ENCODE measurements at places on chromosomes 13 and 19.

- DNase-seq: no peak
Observed at GRCh38 chr13:40564342-40565001, 102.0 kb downstream of the FOXO1 start.

DNA sequence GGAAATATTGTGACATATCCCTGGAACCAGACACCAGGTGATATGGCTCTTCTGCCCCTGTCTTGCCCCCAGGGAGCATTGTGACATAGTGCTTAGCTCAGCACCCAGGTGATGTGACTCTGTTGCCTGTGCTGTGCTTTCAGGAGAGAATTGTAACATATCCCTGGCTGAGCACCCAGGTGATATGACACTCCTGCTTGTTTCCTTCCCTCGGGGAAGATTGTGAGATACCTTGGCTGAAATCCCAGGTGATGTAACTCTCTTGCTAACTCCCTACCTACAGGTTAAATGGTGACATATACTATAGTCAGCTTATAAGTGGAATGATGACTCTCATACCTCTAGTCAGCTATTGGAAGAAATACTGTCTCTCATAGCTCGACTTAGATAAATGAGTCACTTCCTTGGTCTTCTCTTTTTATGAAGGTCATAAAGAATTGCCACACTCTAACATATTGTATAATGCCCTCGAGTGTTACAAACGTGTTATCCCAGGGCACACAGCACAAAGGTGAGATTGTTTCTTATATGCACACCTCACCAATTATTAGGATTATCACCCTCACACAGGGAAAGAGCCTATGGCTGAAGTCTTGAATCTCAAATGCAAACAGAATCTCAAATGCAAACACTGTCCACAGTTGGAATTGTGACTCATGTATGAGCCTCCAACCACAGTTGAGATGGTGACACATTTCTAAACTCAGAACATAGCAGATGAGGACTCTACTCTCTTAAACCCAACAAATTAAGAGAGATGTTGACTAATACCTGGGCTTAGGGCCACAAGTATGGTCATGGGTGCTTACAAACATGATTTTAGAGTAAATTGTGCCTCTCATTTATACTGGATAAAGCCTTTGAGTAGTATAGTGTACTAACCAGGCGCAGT is 32.7 kb upstream of the ZNF254 start:
- no peak for DNase-seq

DNA sequence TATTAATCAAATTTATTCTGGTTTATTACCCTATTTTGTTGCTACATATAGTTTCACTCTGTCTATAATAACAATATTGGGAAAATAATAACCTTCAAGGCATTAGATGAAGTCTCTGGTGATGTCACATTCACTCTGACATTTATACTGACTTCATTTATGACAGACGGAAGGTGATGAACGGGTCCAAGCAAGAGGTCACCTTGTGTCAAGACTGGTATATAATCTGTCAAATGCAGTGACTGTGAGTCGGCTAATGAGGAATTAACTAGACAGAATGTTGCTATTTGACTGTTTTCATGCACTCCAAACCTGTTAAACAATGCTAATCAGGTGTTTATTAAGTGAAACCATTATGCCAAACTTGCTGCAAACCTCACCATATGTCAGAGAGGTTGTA is 800.5 kb upstream of the KLHL1 start:
- DNase-seq: no peak

GRCh38 chr13:43816401-43816889 is 29.7 kb upstream of the ENOX1 start:
- no peak for DNase-seq

DNA sequence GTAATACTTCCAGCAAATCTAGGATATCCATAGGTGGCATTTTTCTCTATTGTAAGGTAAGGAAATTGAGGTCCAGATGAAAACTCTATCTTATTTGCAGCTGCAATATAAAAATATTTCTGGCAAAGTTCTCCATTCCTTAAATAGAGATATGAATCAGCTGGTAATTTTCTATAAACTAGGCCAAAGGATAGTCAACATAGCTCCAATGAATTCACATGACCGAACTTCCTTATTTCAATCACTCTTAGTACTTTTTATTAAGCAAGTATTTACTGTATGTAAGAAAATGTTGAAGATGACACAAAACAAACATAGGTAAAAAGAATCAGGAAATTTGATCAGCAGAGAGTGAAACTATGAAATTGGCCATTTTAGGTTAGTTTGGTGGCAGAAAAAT is 13.0 kb upstream of the LCP1 start:
- DNase-seq: no peak

DNA sequence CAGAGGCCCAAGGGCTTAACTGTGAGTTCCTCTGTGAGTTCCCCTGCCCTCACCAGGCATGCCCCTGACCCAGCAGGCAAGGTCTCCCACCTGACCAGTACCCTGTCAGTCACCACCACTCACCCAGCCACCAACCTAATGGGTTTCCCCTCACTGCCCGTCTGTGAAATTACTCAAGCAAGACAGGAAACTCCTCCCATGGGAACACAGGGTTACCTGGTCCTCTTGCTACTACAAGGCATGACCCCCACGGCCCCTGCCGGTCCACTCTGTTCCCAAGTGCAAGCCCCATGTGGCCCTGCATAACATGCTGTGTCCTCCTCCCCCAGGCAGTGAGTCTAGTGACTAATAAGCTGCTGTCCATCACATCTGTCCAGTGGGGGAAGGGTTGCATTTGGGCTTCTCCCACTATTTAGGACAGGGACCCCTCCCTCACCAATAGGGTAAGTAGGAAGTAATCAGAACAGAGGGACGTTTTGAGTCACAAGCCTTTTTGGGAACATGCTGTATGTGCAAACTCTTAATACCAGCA is 8.0 kb upstream of the DHRS12 start:
- no peak for DNase-seq

- DNase-seq: no peak
Observed at GRCh38 chr13:75760131-75761021, 124.2 kb downstream of the LMO7 start.

DNA sequence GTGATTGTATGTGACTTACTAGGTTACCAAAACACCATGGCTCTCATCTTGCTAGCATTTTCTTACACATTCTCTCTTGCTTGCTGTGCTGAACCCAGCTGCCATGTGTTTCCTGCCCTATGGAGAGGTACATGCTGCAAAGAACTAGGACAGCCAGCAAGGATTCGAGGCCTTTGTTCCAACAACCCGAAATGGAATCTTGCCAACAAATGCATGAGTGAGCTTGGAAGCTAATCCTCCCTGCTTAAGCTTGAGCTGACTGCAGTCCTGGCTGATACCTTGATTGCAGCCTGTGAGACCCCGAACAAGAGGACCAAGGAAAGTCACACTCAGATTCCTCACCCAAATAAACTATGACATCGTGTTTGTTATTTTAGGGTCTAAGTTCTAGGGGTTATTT is 651.2 kb downstream of the SLITRK6 start:
- DNase-seq: no peak

- no peak for DNase-seq
Observed at GRCh38 chr19:16342002-16342715, 17.5 kb downstream of the KLF2 start.

DNA sequence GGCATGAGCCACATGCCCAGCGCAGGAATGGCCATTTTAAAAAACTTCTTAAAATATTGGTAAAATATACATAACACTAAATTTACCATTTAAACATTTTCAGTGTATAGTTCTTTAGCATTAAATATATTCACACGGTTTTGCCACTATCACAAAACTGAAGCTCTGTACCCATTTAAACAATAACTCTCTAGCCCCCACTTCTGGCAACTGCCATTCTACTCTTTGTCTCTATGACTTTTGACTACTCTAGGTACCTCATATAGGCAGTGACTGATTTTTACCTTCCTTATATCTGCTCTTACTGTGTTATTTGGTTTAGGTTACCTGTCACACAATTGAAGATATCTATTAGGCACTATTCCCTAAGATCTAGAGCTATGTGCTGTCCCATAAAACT is 2.3 kb upstream of the KBTBD7 start:
- no peak for DNase-seq

GRCh38 chr19:10416380-10417257 is 3.7 kb upstream of the PDE4A start:
- peak; percentile 96 for DNase-seq

GRCh38 chr13:24927810-24928404 is 163.9 kb downstream of the RNF17 start:
- no peak for DNase-seq

- DNase-seq: peak; percentile 74
Observed at GRCh38 chr19:53792721-53793433, 31.2 kb downstream of the NLRP12 start.

DNA sequence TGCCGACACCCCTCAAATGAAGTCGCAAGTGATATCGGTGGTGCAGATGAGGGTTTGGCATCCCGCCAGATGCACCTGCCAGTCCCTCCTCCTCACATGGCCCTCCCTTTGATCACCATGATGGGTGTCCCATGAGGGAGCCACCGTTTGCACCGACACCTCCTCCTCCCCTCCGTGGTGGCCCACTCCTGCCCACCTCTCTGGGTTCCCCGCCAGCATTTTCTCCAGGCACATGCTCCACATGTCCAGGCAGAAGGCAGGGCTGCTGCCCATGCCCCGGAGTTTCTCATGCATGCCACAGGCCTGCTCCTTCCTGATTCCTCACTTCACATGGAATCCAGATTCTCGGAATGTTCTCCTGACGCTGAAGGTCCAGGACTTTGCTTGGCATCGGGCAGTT is 49.3 kb downstream of the COL4A2 start:
- no peak for DNase-seq

GRCh38 chr13:75699062-75699461 is 62.9 kb downstream of the LMO7 start:
- DNase-seq: no peak

- DNase-seq: no peak
Observed at GRCh38 chr13:76764429-76764828, 121.8 kb downstream of the KCTD12 start.

DNA sequence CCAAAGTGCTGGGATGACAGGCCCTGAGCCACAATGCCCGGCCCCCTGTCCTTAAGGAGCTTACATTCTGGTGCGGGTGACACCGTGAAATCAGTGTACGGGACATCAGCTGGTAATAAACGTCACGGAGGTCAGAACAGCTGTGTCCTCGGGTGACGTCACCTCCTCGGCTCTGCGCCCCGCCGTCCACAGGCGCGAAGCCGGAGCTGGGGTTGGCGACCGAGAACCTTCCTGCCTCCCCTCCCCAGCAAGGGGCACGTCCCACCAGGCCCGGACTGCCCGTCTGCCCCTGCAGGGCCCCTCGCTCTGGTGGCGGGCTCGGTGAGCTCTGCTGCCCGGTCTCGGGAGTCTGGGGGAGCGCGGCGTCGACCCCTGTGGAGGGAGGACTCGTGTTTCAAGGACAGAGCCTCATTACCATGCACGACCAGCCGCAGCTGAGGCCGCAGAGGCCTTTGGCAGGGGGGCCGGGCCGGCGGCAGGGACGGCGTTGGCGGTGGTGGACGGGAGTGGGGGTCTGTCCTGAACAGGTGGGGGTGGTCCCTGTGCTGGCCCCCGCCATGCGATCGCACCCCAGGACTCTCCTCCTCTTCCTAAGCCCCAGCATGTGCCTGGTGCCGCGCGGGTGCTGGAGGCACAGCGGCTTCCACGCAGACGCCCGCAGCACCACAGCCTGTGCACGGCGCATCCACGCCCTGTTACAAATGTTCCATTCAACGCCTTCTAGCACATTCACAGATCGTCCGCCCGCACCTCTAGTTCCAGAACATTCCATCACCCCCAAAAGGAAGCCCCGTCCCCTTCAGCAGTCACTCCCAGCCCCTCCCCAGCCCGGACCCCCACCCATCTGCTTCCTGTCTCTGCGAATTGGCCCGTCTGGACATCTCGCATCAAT is 5.4 kb downstream of the LINGO3 start:
- DNase-seq: no peak

DNA sequence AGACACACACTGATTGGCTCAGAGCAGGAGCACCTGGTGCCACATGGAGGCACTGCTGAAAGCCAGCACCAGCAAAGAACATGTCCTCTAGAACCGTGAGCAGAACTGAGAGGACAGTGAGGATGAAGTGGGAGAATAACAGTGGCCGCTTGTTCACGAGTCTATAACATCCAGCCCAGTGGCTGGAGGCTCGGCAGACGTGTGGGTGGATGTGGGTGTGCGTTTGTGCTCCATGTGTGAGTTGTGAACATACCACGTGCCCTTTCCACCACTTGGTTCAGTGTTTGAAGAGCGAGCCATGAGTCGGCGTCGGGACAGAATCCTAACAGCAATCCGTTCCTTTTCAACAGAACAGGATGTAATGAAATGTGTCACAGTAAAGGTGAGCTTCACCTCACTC is 113.0 kb downstream of the SOX1 start:
- no peak for DNase-seq

DNA sequence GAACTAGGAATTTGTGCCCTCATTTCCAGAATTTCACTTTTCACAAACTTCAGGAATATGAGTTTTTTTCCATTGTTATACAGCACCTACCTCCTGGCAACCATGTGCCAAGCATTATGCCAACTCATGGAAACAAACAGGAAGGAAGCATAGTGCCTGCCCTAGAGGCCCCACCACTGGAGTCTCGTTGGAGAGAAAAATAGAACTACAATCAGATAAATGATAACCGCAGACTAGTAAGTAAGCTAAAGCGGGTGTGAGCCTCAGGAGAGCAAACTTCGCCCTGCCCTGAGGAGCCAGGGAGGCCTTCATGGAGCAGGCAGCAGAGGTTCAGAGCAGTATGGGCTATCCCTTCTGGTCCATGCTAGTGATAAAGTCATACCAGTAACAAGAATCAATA is 75.9 kb downstream of the FRY start:
- no peak for DNase-seq

GRCh38 chr19:47274891-47275761 is 441 bp downstream of the INAFM1 start:
- no peak for DNase-seq

DNA sequence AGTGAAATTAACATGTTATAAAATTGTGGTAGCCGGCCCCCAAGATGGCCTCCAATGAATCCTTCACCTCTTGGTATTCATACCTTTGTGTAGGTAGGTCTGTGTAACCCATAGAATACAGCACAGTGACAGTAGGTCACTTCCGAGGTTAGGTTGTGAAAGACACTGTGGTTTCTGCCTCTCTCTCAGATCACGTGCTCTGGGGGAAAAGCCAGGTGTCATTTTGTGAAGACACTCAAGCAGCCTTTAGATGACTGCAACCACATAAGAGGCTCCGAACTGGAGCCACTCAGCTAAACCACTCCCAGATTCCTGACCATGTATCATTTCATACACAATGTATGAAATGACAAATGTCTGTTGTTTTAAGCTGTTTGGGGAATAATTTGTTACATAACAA is 9.8 kb upstream of the USPL1 start:
- peak; percentile 57 for DNase-seq

- DNase-seq: no peak
Observed at GRCh38 chr19:5718037-5718578, 1.8 kb downstream of the LONP1 start.

Data from activated CD4-positive, alpha-beta T cell treated with anti-CD3 and anti-CD28 coated beads, Interleukin-2, amount 50 U/mL, for 24 hours (primary cell).